Head of caudate nucleus (tissue), 42 donors: ENCODE measurements at places on chromosomes 4 and X.
A peak's percentile ranks its signal among the peaks of the same experiment; 100 is the strongest.

DNA sequence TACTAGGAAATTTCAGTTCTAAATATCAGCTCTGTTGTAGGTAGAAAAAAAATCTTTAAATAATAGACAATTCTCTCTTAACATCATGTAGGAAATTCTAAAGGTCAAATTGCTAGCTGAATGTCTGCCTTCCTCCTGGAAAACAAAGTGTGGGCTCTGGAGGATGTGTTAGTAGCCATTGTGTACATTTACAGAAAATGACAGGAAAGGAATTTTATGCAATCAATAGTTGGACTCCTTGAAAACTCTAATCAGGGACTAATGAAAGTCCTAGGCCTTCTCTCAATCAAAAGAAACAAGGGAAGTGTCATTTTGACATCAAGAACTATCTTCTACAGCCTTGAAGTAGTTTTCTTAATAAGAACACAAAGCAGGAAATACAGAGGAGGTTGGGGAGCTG is 174.6 kb downstream of the ANKRD50 start:
- no peak for DNase-seq

- DNase-seq: no peak
These were observed 47.1 kb upstream of the PCDH10 start for GRCh38 chr4:133102043-133102442.

DNA sequence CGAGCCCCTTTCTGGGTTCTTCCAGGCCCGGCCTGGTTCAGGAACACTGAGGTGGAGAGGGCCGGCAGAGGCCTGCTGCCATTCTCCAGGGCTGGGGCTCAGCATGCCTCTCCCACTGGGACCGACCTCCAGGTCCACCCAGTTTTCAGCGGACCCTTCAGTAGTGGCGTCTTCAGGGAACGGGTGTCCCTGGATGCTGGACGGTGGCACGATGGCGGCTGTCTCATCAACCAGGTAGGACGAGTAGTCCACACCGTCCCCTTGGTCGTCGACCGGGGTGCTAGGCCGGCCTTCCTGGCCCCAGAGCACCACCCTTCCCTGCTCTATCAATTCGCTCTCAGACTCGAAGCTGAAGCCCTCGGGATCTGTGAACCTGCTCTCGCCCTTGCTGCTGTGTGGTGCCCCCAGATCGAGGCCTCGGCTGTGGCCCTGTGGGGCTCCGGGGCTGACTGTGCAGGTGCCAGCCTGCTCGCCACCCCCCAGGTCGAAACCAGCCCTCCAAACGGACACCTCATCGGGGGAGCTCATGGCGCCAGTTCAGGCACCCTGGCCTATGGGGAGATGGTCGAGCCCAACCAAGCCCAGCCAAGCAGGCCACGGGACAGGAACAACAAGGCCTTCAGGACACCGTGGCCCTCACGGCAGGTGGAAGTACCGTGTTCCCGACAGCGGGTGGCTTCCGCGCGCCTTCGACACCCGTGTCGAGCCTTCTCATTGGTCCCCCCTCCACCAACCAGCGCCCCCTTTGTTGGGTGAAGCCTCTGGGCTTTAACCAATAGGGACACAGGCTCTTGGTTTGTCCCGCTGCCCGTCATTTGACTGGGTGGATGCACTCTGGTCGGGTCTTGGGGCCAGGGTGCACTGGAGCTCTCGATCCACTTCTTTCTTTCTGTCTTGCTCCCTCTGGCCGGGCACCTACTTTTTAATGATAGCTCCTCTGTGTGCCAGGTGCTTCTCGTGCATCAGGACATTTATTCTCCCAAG is 814 bp upstream of the LOC101059915 start:
- no peak for DNase-seq

- DNase-seq: no peak
These were observed 135.2 kb downstream of the ARSF start for GRCh38 chrX:3176439-3176820.

DNA sequence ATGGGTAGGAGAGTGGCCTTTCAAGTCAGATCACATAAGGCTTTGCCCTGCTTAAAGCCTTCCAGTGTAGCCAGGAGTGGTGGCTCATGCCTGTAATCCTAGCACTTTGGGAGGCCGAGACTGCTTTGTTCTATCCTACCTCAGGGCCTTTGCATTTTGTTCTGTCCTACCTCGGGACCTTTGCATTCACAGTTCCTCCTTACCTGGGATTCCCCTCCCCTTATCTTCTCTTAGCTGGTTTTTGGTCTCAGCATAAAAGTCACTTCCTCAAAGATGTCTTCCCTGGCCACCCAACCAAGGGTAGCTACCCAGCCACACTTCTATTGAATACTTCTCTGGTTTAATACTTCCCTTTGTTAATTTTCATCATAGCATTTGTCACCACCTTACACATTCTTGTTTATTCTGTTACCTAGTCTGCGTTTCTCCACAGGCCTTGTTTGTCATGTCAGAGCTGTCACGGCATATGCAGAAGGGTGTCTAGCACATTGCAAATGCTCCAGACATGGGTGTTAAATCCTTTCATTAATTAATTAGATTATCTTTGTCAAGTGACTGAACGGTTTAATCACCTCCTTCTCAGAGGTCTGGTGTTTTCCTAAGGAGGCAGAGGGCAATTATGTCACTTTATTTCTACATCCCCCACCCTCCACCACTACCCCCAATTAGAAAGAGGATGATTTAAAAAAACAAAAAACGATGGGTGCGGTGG is 11.3 kb upstream of the SETD7 start:
- DNase-seq: no peak

DNA sequence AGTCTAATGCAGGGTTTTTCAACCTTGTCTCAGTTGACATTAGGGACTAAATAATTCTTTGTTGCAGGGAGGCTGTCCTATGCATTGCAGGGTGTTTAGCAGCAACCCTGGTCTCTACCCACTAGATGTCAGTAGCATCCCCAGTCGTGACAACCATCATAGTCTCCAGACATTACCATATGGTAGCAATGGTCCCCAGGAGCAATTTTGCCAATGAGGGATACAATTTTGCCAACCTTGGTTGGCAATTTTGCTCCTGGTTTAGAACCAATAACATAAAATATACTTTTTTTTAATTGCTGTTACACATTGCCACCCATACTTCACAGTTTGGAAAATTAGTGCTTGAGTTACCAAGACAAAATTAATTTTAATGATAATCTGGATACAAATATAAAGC is 6.0 kb downstream of the EREG start:
- DNase-seq: no peak

- no peak for DNase-seq
These were observed 14.4 kb downstream of the HADH start for GRCh38 chr4:108003982-108004515.

DNA sequence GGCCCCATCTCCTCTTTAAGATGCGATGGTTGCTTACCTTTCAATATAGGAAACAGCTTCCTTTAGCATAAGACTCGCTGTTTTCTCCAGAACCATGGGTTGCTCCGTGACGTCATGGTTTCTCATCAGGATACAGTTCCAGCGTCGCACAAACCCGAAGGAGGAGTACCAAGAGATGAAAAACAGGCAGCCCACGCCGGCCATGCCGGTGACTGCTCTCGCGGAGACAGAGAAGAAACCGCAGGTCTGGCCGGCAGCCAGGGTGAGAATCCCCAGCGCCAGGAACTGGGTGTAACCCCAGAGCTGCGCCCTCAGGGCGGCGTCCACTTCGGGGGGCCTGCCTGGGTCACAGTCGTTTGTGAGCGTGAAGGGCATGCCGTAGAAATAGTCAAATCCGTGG is 11.4 kb downstream of the ARSD start:
- no peak for DNase-seq

DNA sequence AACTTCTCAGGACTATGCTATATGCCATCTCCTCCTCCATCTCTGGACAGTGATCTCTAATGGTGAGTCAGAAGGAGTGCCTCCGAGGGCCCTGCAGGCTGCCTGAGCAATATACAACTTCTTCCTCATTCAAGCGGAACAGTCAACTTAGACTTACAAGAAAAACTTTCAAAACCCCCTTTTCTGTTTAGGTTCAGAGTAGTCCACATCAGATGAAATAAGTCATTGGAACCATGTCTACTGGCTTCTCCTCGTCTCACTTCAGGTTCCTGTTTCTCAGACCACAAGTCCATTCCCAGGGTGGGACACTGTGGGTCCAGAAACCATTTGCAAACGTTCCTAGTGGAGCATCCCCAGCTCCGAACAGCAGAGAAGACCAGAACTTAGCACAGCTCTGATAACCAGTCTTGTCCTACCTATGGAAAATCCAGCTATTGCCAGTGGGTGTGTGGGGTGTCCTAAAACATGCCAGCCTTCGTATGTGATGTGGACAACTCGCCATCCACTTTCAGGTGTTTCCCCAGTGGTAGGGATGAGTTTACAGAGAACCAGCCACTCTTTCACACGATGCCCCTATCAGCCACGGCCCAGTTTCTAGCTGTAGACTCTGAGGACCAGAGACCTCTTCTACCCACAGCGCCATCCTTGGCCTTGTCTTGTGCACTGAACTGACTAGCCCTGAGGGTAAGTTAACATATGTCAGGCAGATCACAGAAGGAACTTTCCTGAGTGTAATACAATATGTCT is 32.7 kb upstream of the NKRF start:
- no peak for DNase-seq

GRCh38 chr4:176778063-176778462 is 14.7 kb downstream of the VEGFC start:
- no peak for DNase-seq

- DNase-seq: no peak
These were observed 101.4 kb downstream of the BTC start for GRCh38 chr4:74692972-74693371.

- no peak for DNase-seq
These were observed 40.1 kb upstream of the EIF1AX start for GRCh38 chrX:20181598-20182329.

GRCh38 chr4:8188743-8189550 is 10.1 kb upstream of the SH3TC1 start:
- DNase-seq: peak; percentile 38

- DNase-seq: peak; percentile 62
These were observed 37.2 kb upstream of the PPP2R2C start for GRCh38 chr4:6509587-6509986.

DNA sequence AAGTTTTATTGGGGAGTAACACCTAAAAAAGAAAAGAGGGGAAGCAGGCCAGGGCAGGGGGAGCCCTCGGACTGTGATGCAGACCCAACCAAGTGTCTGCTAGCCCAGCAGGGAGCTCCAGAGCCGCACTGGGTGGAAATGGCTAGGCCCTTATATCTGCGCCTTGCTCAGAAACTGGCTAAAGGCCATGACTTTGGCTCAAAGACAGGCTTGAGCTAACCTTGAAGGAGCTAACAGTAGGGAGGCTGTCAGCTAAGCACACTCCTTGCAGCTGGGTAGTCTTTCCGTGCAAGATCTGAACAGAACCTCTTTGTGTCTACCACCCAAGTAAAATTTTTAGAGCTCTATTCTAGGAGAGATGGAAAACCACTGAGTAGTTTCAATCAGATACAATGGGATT is 43.0 kb downstream of the SEPSECS start:
- peak; percentile 16 for DNase-seq

DNA sequence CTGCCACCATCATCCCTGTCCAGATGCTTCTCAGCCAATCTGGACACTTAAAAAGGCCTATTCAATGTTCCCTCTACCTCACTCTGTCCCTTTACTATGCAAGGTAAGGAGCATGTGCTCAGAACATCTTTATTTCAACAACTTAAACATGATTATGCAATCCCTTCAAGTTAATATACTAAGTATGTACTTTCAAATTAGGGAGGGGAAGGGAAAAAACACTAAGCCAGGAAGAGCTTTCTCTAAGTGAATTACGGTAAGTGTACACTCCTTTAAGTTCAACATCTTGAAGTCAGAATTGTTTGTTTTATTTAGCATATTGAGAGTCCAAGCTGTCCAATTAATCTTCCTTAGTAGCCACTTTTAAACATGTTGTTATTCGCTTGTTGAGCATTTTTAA is 14.1 kb downstream of the SLC10A7 start:
- no peak for DNase-seq

DNA sequence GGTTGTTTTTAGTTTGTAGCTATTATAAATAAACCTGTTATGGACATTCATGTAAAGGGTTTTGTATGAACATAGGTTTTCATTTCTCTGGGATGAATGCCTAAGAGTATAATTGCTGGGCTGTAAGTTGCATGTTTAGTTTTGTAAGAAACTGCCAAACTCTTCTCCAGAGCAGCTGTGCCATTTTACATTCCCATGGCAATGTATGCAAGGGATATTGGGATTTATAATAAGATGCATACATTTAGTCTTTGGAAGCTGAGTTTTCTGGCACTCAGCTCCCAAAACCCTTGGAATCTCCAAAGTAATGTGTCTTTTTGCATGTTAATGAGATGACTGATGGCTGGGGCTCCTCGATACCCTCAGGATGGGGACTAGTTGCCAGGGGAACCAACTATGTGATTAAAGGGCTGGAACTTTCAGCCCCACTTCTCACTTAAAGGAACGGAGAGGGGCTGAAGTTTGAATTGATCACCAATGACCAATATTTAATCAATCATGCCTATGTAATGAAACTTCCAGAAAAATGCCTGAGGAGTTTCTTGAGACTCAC is 44.0 kb downstream of the SERTM2 start:
- DNase-seq: no peak

DNA sequence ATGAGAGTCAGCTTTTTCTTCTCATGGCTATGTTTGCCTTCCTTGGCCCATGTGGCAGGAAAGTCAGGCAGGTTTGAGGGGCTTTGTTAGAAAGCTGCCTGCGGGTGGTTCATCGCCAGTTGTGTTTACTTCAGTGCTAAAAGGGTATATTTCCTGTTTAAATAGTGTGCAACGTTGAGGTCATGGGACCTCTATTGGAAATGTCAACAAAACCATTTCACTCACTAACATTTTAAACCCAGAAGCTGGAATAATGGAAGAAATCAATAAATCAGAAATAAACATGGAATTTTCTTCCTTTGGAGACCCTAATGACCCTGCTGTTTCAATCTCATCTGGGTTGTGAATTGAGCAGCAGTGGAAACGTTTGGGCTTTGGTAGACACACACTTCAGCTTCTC is 185.8 kb downstream of the ANKRD50 start:
- DNase-seq: no peak

GRCh38 chrX:154742613-154743012 is 8.3 kb downstream of the GAB3 start:
- no peak for DNase-seq

DNA sequence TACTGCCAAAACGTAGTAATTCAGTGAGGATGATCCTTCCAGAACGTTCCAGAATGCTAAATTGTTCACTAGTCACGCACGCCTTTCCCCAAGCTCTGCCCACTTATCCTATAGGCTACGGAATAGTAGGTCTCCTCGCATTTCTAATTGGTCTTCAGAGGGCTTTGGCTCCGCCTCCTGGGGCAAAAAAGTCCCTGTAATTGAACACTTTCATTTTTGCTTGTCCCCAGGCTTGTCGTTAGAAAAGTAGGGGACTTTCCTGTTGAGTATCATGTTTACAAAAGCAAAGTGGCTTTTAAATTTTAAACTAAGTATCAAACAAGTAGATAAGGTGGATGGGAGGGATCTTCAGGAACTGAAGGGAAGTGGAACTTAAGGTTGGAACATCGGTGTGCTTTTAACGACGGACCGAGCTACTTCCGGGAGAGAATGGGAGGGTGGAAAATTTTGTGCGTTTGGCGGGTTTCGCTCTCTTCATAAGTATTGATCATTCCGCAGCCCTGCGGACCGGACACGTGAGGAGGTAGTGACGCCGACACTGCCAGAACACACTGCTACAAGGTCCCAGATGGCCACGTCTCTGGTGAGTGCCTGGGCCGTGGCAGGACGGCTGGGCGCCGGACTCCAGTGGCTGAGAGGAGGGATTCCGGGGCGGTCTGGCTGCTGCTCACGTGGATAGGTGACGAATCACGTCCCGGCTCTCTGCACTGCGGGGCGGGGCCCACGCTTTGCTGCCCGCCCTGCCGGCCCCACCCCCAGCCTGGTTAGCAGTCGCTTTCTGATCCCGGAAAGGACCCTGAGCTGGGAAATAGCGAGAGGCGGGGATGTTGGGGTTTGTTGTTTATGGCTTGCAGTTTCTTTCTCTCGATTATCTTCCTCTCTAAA is at the start of gene NXT2:
NXT2 (plus strand) TSS at position 406 of the 885 bp plus-strand sequence; CDS start at position 569, 163 bp downstream.
- peak; percentile 92 for DNase-seq

GRCh38 chrX:139382529-139382928 is 148.0 kb upstream of the F9 start:
- DNase-seq: no peak
